Umbilical cord (tissue), 2 donors: ENCODE measurements at places on chromosomes 1 and 21.

GRCh38 chr1:94962409-94963265 lies 35.7 kb upstream of the CNN3 start:
- DNase-seq: peak; percentile 70

DNA sequence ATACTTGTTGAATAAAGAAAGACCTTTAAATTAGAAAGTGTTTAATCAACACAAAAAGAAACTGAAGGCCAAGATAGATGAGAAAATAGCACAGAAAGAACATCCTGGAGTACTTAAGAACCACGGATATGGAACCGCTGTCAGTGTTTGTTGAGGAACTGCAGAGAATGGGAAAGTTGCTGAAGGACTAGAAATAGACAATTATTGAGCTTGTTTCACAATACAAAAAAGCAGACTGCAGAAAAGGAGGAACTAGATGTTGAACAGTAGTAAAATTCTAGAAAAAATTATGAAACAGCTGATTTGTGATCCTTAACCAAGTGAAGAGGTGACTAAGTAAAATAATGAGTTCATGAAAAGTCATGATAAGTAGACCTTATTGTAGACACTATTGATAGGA lies 29.7 kb downstream of the MYSM1 start:
- peak; percentile 12 for DNase-seq

DNA sequence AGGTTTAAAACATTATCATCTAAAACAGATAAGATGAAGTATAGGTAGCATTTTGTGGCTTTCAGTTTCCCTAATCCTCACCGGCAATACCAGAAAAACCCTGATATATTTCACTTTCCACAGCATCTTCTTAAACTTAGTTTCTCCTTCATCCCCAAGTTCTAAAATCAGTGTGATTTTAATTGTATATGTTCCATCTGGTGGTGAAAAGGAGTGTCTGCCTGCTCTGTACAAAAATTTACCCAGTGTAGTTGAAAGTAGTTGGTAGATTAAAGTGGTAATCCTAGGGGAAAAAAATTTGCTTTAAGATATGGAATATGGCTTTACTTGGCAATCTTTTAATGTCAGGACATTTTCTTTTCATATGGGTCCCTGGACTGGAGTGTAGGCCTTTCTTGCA lies 74.3 kb downstream of the CEP350 start:
- peak; percentile 5 for DNase-seq

- DNase-seq: no peak
These were observed 45.4 kb downstream of the SKI start for GRCh38 chr1:2273401-2274090.

GRCh38 chr21:44723177-44724131 lies 12.1 kb upstream of the TSPEAR start:
- DNase-seq: no peak

- no peak for DNase-seq
These were observed 25.1 kb upstream of the MYCL start for GRCh38 chr1:39926820-39927219.

- no peak for DNase-seq
These were observed 48.3 kb downstream of the DDR2 start for GRCh38 chr1:162680419-162681121.

DNA sequence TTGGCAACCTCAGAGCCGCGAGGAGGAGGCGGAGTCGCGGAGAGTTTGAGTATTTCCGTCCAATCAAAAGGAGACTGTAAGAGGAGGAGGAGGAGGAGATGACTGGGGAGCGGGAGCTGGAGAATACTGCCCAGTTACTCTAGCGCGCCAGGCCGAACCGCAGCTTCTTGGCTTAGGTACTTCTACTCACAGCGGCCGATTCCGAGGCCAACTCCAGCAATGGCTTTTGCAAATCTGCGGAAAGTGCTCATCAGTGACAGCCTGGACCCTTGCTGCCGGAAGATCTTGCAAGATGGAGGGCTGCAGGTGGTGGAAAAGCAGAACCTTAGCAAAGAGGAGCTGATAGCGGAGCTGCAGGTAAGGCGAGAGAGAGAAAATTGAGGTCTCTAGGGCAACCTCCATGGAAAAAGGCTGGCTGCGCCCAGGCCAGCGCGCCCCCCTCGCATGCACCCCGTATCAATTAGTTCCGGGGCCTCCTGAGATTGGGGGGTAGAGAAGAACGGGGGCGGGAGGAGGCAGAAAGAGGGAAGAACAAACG lies at the start of gene PHGDH:
PHGDH (plus strand) TSS at position 131 of the 538 bp plus-strand sequence; CDS start at position 220, 89 bp downstream.
- peak; percentile 93 for DNase-seq

DNA sequence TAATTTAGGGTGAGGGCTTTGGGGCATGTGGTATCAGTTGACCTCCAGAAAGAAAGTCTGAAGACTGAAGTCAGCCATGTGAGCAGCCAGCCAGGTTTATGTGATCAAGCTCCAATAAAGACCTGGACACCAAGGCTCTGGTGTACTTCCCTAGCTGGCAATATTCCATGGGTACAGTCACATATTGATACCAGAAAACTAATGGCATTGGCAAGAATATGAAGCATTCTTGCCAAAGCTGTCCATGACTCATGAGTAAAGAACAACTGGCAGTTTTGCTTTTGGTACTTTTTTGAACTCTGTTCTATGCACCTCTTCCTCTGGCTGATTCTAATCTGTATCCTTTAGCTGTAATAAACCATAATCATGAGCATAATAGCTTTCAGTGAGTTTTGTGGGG lies 415.3 kb upstream of the CAMK1G start:
- DNase-seq: no peak

- no peak for DNase-seq
These were observed 22.2 kb upstream of the MYOC start for GRCh38 chr1:171674431-171675405.

GRCh38 chr1:93661829-93662474 lies 19.7 kb downstream of the BCAR3 start:
- DNase-seq: peak; percentile 85

GRCh38 chr1:236021424-236022135 lies 43.3 kb downstream of the NID1 start:
- DNase-seq: peak; percentile 92

GRCh38 chr1:21289700-21290545 lies at the start of gene ECE1:
TSS of gene ECE1 (minus strand) at chr1:21290463. CDS start at chr1:21290414, 49 bp downstream.
- peak; percentile 48 for DNase-seq
